Activated CD4-positive, CD25-positive, alpha-beta regulatory T cell treated with anti-CD3 and anti-CD28 coated beads, Interleukin-2, amount 50 U/mL, for 72 hours (primary cell): ENCODE measurements at places on chromosomes 12 and 14.
A peak's percentile ranks its signal among the peaks of the same experiment; 100 is the strongest.

- DNase-seq, result no peak
These were observed at the start of gene SLC5A8 for GRCh38 chr12:101209319-101210302. TSS of gene SLC5A8 (minus strand) at chr12:101210238. CDS start at chr12:101209848, 390 bp downstream.

GRCh38 chr12:106980944-106981343 is 6.0 kb downstream of the MTERF2 start:
- DNase-seq, result no peak

DNA sequence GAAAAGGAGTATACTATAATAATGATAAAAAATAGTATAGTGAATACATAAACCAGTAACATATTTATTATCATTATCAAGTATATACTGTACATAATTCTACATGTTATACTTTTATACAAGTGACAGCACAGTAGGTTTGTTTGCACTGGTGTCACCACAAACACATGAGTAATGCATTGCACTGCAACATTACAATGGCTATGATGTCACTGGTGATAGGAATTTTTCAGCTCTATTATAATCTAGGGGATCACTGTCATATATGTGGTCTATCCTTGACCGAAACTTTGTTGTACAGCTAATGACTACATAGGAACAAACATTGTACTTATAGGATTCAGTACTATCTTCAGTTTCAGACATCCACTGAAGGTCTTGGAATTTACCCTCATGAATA is 165.8 kb upstream of the SYT1 start:
- DNase-seq, result no peak

DNA sequence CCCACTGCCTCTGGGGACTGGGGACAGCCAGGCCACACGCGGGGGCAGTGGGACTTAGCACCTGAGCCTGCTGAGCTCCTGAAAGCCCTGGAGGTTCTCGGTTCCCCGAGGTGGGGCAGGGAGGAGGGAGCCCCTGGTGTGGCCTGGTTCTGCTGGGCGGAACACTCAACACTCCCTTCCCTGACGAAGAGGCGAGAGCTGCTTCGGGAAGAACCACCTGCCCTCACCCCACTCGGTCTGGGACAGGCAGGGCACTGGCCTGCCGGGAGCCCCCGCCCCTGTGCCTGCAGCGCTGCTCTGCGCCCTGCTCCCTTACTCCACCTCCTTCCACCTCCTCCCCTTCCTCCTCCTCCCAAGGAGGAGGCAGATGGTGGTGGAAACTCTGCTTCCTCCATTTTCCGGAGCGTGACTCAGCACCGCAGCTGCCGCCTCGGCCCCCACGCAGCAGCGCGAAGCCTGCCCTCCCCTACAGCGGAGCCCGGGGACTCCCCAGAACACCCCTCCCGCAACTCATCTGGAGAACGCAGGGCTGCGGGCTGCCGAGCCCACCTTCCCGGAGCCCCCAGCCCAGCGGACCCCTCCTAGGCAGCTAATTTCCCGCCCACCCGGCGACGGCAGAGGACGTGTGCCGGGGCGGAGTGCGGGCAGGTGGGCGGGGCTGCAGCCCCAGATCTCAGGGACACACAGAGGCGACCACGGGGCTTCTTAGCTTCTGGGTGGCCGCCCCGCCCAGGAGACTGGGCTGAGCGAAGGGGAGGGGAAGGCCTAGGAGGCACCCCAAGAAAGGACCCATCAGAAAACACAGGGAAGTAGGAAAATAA is 11.7 kb upstream of the INF2 start:
- DNase-seq, result peak; percentile 75

- DNase-seq, result no peak
These were observed 8.1 kb upstream of the TMED10 start for GRCh38 chr14:75184492-75184891.

DNA sequence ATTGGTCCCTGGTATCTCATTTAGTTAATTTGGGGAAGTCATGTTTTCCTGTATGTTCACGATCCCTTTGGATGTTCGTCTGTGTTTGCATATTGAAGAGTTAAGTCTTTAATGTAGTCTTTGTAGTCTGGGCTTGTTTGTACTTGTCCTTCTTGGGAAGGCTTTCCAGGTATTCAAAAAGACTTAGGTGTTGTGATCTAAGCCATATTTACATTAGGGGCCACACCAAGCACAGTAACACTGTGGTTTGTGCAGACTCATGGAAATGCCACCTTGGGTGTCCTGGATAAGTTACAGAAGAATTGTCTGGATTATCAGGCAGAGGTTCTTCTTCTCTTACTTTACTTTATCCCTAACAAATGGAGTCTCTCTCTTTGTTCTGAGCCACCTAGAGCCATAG is 380.3 kb downstream of the CCER1 start:
- DNase-seq, result no peak

- no peak for DNase-seq
These were observed 91.9 kb downstream of the CNTN1 start for GRCh38 chr12:40784102-40784501.

DNA sequence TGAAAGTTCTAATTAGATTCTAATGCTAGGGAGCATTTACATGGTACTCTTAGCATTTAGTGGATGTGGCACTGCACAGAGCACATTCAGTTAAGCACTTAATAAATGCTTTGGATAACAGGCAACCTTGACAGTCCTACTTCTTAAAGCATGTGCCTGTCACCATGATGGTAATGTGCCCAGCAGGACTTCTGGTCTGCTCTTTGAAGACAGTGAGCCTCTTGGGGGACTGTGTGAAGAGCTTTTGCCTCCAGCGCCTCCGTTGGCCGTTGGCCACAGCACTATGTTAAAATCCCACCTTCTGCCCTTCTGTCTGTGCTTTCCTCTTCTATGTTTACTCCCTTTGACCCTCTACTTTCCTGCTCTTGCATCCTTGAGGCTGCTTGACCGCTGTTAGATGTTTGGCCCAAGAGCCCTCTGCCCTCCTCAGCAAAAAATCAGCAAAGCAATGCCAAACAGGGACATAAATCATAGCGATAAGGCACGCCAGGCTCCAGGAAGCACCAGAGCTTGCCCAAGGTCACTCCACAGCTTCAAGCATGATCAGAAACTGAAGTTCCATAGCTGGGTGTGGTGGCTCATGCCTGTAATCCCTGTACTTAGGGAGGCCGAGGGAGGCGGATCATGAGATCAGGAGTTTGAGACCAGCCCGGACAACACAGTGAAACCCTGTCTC is 8.3 kb downstream of the CDKL1 start:
- DNase-seq, result no peak

DNA sequence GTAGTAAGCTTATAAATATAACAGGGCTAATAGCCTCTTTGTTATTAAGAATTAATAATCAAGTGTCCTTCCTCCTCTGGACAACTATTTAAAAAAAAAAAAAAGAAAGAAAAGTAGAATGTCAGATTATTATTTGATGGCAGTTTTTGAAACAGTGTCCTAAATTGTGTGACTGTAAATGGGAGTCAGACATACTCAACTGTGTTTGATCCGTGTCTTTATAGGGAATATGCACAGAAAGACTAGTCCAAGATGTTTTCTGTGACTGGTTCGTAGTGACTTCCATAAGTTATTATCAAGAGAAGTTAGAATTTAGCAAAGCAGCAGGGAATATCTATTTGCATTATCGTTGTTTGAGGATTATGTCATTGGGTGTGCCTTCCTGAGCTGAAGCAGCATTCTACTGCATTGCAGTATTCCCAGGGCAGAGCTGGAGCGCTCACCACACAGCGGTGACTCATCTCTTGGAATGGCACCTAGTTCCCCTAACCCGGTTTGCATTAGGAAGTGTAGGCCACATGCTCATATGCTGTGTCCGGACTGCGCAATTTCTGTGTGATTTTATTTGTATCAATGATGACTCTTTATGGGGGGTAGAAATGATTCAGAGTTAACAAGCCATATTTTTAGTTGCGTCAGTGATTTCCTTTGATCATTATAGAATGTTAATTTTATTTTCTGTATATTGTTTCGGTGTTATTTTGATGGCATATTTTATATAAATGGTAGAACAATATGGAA is 7.9 kb downstream of the DYNC1H1 start:
- DNase-seq, result no peak

GRCh38 chr12:57898308-57898970 is 42.9 kb upstream of the ATP23 start:
- DNase-seq, result no peak

- no peak for DNase-seq
These were observed 1.0 kb upstream of the PTMS start for GRCh38 chr12:6765048-6765633.

DNA sequence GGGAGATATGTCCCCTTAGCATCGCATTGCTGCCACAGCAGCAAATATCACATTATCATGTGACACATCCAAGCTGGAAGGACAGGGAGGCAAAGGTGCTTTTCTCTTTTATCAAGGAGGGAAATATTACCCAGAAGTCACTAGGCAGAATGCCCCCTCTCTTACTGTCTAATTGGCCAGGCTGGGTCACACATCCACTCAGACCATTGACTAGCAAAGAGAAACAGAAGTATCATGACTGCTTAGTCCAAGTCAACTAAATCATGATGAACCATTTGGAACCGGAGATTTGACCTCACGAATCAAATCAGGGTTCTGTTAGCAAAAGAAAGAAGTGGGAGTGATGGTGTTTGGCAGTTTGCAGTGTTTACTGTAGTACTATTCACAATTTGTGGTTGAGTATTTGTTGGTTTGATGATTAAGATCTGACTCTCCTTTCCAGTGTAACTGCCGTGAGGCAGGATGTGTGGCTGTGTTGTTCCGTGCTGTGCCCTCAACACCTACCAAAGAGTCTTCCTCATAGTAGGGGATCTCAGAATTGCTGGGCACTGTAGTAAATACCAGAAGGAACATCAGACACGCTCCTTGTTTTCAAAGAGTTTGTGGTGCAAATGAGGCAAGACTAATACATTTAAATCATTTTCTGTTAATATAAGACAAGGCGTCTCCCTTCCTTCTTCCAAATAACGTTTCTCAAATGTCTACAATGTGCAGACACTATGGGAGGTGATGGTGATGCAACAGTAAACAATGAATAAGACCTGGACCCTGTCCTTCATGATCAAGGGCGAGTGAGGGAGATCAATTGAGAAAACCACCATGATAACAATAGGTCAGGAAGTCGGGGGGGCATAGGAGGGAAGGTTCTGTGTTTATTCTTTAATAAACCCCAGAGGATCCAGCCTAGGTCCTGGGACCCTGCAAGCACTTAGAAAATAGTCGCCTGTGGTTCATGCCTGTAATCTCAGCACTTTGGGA is 194.4 kb upstream of the CRY1 start:
- no peak for DNase-seq

DNA sequence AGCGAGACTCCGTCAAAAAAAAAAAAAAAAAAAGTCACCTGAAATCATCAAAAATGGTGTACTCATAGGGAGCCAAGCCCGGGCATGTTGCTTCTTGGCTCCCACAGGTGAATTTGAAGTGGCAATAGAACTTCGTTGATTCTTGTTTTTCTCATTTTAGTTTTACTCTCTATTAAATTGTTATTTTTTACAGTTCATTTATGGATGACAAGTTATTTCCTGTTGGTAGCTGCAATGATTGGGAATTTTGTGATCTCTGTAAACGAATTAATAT is 1.3 kb downstream of the TM7SF3 start:
- DNase-seq, result no peak

DNA sequence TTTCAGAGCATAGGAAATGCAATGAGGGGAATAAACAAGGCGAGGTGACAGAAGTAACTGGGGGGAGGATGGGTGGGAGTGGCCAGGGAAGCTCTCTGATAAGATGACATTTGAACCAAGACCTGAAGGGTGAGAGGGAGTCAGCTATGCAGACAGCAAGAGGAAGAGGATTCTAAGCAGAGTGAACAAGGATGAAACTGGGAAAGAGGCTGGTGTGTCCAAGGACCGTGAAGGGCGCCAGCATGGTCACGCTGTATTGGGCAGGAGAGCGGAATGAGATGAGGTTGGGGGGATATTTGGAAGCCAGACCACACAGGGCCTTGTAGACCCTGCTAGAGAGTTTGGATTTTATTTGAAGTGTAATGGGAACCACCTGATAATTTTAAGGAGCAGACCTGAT is 10.5 kb upstream of the PPP1R1A start:
- no peak for DNase-seq

DNA sequence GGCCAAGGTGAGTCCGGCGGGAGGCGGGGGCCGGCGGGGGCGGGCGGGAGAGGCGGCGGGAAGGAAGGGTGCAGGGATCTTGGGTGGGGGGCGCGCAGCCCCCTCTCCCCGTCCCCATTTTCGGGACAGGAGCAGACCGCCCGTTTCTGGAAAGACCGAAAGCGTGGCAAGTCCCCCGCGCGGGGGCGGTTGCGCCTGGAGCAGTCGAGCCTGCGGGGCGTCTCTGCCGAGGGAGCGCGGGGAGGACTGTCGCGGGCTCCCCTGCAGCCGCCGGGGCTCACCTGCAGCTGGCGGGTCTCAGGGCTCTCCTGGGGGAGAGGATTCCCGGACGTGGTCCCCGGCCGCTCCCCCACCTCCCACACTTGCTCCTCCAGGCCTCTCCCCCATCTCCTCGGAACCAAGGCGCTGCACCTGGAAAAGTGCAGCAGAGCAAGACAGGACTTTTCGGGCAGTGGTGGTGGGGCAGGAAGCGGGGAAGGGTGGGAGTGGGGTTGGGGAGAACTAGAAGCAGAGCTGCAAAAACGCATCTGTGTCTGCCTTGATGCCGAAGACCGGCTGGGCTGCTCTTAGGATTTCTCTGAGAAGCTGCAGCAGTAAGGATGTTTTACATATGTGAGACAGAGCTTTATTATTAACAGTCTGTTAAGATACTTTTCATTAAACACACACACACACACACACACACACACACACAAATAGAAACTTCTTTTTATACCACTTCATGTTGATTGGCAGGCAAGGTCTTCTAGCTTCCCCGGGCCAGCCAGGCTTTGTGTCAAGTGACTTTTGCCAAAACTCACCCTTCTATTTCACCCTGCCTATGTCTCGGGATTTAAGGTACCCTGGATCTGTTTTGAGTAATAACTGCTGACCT is 677 bp downstream of the C12orf75 start:
- peak; percentile 55 for DNase-seq

DNA sequence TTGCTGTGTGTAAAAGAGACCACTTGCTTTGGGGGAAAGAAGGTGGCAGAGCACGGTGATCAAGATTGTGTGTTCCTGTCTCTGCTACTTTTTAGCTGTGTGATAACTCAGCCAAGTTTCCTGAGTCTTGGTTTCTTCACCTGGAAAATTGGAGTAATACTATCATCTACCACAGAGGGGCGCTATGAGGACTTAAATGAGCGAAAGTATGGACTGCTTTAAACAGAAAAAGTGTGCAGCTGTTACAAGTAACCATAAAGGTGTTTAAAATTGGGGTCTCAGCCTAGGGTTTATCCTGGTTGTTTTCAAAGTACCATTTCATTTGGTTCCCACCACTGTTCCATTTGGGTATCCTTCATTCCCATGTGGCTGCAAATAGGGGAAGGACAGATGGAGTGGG is 65.9 kb upstream of the WSCD2 start:
- DNase-seq, result no peak

- DNase-seq, result no peak
These were observed 10.6 kb downstream of the SERPINA3 start for GRCh38 chr14:94622653-94623421.
